ENCODE measurements at places on chromosomes 12 and 14.

GRCh38 chr12:95967301-95967700, 24.2 kb downstream of the AMDHD1 start:
- no peak for DNase-seq

GRCh38 chr12:105355752-105356151, 25.3 kb downstream of the C12orf75 start:
- DNase-seq = peak; percentile 15

- peak; percentile 8 for DNase-seq
Measured at GRCh38 chr12:119989731-119990381, 820 bp downstream of the BICDL1 start.

- no peak for DNase-seq
Measured at GRCh38 chr12:92848740-92849139, 80.4 kb downstream of the EEA1 start.

GRCh38 chr12:88509851-88510250, 70.4 kb downstream of the KITLG start:
- no peak for DNase-seq

DNA sequence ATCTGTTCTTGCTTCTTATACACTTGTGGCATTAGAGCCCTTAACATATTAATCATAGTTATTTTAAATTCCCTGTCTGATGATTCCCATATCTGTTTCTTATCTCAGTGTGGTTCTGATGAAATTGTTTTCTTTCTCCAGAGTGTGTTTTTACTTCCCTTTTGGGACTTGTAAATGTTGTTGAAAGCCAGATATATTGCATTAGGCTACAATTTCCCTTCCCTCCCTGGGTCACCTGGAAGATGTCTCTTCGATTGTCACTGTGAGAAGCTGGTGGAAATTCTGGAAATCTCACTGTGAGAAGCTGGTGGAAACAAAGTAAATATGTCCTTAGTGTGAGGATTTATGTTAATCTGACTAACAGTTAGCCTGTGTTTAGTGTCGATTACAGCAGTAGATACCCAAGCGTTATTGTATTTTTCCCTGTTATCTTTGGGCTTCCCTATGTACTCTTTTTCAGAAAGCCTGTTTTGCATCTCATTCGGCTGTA, 717.3 kb downstream of the TRHDE start:
- no peak for DNase-seq

DNA sequence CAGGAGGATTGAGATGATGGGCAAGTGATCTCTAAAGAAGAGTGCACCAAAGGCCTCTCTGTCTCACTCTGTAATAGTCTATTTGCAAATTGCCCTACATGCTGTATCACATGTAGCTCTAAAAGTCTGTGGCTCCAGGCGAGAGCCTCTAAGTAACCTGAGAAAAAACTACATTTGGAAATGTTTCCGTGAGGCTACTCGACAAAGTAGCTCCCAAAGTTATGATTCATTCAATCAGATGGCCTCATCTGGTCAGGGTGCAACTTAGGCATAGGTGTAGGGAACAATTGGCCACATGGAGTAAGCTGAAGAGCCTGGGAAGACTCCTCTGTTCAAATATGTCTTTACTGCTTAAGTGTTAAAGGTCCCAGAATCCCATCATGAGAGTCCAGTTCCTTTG, 155.4 kb upstream of the PLEKHG7 start:
- no peak for DNase-seq

GRCh38 chr12:54596526-54596946, 8.1 kb upstream of the PPP1R1A start:
- DNase-seq = peak; percentile 29

- DNase-seq = no peak
Measured at GRCh38 chr14:29993143-29993542, 65.5 kb upstream of the PRKD1 start.

DNA sequence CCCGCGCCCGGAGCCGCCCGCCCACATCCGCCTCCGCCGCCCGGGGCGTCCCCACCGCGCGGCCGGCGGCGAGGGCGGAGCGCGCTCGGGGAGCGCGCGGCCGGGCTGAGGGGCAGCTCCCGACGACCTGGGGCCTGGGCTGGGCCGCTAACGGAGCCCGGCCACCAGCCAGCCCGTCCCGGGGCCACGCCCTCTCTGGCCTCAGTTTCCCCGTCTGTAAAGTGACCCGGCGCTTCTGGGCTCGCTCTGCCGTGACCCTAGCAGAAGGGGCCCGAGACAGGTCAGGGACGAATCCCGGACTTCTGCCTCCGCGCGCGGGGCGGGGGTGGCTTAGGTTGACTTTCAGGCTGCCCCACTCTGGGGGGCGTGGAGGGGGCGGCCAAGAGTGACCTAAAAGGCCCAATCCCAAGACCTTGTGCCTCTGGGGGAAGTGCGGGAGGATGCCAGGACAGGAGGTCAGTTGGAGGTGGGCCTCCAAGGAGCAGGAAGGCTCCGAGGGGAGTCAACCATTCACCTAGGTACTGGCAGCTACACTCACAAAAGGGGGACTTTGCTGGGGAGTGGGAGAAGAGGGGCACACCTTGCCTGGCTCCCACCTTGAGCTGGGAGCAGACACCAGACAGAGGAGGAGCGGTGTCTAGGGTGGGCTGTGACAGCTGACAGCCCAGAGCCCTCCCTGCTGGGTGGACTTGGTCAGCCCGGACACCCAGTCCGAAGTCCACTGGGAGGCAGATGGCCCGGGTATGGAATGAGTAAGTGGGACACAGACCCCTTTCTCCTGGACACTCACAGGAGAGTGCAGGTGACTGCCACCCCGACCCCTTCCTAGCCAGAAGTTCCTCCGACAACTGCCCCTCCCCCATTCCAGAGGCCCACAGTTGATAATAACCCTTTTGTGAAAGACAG, 486 bp upstream of the AKT1 start:
- no peak for DNase-seq

- peak; percentile 81 for DNase-seq
Measured at GRCh38 chr12:42756841-42757623, 167.5 kb upstream of the PRICKLE1 start.

DNA sequence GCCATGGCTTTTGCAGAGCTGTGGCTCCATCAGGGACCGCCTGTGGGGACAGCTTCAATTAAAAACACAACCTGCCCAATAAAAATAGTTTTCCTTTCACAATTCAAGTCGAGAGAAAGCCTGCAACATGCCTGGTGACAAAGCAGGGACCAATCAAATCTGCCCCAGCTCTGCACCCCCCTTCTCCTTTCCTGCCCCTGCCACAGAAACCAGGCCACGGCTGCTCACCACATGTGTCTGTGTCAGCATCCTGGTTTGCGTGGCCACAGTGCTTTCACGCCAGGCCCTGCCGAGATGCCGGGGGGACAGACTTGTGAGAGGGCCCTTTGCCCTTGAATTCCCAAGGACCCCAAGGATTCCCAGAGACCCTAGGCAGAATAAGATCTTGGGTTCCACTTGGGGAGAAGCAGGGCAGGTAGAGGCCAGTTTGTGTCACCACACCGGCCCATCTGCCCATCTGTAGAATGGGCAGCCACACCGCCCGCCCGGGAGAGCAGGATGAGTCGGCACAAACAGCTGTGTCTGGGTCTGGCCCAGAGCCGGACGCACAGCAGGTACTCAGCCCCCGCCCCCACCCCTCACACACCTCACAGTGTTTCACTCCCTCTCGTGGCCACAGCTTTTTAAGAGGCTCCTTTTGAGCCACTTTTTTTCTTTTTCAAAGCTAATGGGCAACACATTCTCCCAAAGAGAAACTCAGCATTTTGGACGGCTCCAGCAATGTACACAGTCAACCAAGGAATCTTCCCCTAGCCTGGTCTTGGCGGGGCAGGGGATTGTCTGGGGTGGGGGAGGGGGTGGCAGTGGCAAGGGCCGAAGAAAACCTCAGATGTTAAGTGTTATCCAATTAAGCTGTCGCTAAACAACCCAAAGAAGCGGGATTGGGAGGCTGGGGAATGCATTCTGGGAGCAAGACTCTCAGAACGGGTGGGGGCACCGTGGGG, 41.5 kb downstream of the BCL11B start:
- DNase-seq = no peak

DNA sequence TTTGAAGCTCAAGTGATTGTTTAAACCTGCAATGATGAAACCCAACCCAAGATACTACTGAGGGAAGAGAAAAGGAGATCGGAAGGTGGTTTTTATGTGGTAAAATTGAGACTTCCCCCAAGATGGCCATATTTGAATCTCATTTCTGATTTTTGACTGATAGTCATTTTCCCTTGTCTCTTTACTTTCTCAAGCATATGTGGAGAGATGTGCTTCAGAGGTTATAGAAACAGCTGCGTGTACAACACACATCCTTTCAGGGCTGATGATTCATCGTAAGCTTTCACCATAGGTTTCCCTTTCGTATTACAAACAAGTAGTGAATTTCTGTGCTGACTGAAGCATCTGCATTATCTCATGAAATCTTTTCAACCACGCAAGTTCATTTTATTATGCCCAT, 276.2 kb downstream of the EMP1 start:
- DNase-seq = no peak

GRCh38 chr14:82447586-82447985, 913.9 kb upstream of the SEL1L start:
- no peak for DNase-seq

DNA sequence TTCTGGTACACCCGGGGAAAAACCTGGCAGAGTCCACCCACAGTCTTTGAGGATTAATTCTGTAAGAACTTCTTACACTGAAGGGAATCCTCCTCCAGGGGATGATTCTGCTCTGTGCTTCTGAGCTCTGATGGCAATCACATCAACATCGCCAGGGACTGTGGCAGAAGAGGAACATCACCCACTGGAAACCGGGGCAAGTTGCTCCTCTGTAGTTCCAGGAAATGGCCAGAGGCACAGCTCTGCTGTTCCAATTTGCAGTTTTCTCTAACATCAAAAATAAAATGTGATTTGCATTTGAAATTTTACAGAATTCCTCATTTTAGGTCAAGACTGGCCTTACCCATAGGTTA, 207.6 kb downstream of the DAD1 start:
- no peak for DNase-seq

- peak; percentile 88 for DNase-seq
Measured at GRCh38 chr12:47820631-47821345, 1.1 kb upstream of the HDAC7 start.

DNA sequence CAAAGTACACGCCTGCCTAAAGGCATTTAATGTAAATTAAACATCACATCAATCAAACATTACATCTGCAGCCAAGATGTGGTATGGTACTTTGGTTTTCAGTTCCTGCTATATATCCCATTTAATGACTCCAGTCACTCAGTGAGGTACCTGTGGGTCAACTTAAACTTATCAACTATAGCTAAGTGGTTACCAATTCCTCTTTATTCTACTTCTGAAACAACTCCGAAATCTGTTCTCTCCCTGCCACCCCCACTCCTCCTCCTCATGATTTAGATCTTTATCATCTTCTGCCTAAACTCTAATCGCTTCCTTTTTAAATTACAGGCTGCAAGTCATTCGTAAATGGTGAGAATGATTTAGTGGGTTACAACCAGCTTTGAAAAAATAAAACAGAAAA, 57.9 kb downstream of the BCL2L14 start:
- no peak for DNase-seq

- DNase-seq = no peak
Measured at GRCh38 chr12:101876322-101876860, 989 bp upstream of the DRAM1 start.

DNA sequence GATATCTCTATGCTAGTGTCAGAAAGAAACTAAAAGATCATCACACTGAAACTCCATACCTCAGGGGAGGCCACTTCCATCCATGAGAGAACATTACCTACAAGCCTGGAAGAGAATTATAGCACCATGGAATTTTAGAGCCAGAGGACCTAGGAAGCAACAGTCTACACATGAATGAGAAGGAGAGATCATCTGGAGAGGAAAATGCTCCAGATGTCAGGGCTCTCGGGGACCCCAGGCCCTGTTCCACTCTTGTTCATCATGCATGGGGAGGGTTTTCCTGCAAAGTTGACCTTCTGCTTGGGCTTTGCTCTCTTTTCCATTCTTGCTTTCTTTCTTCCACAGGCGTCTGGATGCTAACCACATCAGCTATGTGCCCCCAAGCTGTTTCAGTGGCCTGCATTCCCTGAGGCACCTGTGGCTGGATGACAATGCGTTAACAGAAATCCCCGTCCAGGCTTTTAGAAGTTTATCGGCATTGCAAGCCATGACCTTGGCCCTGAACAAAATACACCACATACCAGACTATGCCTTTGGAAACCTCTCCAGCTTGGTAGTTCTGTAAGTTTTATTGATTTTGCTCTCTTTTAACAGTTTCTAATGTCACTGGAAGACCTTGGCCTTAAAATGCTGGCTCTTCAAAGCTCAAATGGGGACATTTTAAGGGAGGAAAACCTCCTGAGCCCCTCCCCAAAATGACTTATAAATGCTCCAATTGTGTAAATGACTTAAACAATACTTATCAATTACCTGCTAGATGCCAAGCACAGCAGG, 110.7 kb downstream of the ZFC3H1 start:
- no peak for DNase-seq

GRCh38 chr12:113299619-113300237, 35.2 kb downstream of the SLC8B1 start:
- DNase-seq = peak; percentile 57

DNA sequence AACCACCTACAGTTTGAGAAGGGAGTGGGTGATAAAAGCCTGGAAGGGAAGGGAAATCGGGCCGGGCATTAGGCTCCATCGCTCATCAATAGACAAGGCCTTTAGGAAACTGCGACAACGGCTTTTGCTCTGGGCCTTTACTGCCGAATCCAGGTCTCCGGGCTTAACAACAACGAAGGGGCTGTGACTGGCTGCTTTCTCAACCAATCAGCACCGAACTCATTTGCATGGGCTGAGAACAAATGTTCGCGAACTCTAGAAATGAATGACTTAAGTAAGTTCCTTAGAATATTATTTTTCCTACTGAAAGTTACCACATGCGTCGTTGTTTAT, 261 bp upstream of the RNU7-1 start:
- peak; percentile 83 for DNase-seq

DNA sequence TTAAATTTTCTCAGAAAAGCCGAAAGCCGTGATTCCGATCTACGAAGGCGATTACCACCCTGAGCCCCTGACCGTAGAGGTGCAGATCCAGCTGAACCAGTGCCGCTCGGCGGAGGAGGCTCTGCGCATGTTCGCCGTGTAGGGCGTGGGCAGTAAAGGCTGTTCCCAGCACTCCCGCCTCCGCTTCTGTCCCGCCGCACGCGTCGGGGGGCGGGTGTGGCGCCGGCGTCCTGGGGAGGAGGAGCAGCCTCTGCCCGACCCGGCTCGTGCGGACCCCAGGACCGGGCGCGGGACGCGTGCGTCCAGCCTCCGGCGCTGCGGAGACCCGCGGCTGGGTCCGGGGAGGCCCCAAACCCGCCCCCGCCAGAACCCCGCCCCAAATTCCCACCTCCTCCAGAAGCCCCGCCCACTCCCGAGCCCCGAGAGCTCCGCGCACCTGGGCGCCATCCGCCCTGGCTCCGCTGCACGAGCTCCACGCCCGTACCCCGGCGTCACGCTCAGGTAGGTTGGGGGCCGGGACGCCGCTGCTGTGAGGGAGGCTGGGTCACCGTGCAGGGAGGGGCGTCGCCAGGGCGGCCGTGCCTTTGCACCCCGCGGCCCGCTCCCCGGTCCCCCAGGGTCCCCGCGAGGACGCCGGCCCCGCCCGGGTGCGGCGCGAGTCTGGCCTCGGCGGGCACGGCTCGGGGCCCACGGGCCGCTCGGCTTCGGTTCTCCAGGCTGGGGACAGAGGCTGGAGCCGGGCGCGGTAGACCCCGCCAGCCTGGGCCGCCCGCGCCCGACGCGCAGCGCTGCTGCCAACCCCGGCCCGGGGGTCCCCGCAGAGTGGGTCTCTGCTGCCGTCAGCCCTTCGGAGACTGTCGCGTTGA, at the start of gene B3GNT4:
Gene B3GNT4, plus strand, starts transcription at position 409 of the 866 bp plus-strand sequence. CDS start 910 bp downstream, outside the sequence.
- DNase-seq = no peak
